ENCODE measurements at places on chromosomes 11 and 22.
A peak's percentile ranks its signal among the peaks of the same experiment; 100 is the strongest.

DNA sequence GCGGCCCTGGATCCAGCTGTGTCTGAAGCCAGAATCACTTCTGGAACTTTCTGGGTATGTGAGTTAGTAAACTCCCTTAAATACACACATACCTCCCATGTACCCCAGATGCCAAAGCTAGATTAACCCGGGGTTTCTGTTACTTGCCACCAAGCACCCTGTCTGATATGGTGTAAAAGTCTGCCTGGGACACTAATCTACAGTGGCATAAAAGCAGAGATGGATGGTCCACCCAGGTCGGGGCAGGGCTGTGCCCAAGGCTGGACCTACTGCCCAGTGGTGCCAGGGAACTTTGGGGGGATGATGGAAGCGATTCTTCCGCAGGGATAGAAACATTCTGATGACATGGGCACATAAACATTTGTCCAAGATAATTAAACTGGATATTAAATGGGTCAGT lies 12.7 kb downstream of the MRGPRF start:
- no peak for DNase-seq

GRCh38 chr11:86119906-86120305 lies 51.0 kb upstream of the PICALM start:
- DNase-seq, result no peak

DNA sequence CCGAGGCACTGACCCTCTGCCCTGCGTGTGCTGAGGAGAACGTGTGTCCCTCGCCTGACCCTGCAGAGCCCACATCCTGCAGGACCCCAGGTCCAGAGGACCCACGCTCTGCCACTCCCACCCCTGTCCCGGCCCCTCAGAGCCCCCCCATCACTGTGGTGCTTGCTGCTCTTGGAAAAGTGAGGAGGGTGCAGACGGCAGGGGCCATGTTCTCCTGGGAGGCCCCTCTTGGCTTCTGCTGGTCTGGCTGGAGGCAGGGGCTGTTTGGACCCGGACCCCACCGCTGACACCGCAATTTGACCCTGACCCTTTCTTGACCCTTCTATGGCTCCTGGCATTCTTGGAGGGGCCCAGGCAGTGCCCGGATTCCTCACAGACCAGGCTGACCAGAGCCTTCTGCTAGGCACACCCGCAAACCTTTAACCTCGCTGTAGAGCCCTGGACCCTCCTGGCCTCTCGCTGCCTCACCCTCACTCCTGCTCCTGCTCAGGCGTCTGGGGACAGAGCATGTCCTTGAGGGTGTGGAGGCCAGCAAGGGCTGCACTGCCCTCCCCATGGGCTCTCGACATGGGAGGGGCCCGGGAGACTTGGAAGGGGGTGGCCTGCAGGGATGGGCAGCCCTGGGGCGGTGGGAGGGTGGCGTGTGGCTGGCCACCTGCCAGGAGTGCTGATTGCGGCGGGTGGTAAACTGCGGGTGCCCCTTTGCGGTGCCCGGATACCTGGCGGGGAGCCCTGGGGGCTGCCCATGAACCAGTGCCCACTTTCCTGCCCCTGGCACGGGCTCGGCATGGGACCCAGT lies 37.0 kb upstream of the MUC5AC start:
- DNase-seq, result no peak

GRCh38 chr11:3904228-3904627 lies 48.8 kb downstream of the STIM1 start:
- DNase-seq, result no peak

DNA sequence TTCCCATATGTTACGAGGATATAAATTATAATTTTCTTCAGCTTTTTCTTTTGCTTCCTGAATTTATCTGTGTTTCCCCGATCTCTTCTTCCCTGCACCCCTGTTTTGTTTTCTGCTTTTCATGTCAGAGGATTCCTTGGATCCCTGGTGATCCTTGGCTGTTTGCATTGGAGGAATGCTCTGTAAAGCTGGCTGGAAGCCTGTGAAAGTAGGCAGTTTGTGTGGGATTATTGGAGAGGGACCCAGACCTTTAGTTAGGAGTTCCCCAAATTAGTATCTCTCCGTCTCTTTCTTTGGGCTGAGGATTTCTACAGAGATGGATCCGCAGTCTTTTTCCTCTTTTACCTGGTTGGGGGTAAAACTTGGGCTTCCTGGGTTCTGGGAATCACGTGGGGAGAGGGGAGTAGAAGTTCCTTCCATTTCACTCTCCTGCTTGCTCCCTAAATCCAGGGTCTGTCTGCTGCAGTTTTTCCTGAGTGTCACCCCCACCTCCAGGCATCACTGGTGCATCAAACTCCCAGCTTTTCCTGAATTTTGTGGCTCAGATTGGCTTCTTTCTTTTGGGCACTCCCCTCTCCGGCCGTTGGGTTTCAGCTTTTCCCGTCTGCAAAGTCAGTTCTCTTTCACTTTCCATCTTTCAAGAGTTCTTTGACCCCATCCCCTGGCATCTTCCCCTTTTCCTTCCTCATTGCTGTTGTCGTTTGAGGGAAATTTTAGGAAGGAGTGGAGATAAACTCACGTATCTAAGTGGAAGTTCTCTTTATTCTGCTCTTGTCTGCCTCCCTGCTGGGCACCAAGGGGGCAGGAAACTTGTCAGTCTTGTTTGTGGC lies 79.1 kb upstream of the ALX4 start:
- no peak for DNase-seq

GRCh38 chr22:46007003-46007847 lies 30.3 kb upstream of the WNT7B start:
- DNase-seq, result no peak

DNA sequence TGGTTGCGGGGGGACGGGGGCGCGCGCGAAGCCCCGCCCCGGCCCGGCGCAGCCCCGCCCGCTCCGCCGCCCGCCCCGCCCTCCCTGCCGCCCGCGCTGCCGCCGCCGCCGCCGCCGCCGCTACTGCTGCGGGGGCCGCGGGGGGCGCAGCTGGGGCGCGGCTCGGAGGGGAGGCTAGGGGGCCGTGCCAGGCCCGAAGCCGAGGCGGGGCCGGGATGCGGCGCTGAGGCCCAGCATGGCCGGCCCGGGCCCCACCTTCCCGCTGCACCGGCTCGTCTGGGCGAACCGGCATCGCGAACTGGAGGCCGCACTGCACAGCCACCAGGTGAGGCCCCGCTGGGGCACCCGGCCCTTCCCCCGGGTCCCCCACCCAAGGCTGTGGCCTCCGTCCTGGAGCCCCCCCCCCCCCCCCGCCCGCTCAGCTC lies at the start of gene ANKRD13D:
TSS of gene ANKRD13D (plus strand) at position 78 of the 425 bp plus-strand sequence. CDS start at position 236, 158 bp downstream.
- DNase-seq, result no peak

DNA sequence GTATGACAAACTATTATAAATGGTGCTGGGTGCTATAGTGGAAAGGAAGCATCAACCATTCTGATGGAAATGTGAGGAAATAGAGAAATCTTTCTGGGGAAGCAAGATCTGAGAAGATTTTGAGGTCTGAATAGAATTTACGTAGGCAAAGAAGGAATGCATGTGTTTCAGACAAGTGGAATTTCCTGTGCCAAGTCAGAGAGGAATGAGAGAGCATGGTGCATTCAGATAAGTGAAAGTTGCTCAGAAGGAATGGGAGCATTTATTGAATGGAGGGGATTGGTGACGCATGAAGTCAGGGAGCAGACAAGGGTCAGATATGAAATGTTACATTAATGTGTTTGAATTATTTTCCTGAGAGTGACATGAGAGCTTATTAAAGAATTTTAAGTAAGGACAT lies 725.5 kb downstream of the METTL15 start:
- no peak for DNase-seq

DNA sequence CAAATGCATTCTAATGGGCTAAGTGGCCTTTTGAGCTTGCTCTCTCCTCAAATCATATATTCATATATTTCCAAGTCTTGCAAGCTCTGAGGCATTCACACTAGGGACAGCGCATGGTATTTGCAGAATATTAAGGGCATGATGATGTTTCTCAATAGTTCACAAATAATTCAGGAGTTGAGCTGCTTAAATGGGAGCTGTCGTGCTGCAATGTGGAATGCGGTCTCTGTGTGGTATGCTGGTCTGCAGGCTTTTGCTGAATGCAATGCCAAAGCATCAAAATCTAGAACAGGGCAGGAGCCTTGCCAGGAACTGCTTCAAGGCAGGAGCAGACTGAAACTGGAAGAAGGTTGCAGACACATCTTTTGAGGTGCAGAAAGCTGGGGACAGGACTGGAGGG lies 1060.0 kb downstream of the TBC1D22A start:
- DNase-seq, result no peak

DNA sequence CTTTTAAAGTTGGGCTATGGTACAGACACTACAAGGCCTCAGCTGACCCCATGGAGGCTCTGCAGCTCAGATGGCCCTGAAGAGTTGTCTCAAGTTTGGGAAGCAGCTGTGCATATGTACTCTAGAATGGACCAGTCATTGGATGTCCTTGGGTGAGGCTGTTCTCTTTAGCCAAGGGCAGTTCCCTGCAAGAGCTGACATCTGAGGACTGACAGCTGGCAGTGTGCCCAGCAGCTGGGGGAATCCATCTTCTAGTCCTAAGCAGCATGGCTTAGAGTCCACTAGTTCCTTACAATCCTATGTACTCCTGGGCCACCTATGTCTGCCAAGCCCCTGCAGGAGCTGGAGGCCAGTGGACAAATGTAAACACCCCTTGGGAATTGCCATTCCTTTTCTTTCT lies 76.5 kb downstream of the C11orf91 start:
- no peak for DNase-seq

DNA sequence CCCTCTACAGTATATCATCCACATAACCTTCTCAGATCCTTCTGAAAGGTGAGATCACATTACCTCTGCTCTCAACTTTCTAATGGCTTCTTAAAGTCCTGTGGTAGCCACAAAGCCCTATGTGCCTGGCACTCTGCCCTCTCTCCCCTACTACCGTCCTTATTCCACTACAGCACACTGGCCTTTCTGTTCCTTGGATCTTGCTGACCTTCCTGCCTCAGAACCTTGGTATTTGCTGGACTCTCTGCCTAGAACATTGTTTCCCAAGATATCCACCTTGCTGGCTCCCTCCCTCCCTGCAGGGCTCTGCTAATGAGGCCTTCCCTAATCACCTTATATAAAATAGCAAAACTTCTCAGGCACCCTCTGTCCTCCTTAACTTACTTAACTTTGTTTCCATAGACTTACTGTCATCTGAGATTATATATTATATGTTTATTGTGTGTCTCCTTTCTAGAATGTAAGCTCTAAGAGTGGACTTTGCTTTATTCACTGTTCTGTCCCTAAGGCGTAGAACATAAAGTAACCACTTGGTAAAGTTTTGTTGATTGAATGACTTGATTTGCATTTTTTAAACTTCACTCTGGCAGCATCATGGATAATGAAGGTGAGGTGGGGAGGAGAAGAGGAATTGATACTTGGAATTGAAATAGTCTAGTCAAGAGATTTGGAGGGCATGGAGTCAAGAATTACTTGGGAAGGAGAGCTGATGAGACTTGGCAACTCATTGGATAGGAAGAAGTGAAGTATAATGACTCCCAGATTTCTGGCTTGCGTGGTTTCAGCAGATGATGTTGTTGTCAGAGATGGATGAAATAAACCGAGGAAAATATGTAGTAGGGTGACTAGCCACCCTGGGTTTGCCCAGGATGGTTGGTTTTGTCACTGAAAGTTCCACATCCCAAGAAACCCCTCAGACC lies 10.5 kb downstream of the POLD3 start:
- no peak for DNase-seq

DNA sequence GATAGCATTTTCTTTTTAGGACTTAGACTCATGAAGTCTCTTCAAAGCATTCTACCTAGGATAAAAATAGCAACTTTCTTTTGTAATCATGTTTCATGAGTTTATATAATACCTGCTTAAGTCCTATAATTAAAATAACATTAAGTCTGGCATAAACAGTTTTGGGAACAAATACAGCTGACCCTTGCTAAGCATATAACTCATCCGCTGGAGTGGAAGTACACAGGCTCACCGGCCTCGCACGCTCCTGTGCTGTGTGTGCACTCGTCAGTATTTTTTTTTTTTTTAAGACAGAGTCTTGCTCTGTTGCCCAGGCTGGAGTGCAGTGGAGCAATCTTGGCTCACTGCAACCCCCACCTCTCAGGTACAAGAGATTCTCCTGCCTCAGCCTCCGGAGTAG lies 221.8 kb downstream of the ADAMTS15 start:
- no peak for DNase-seq

GRCh38 chr11:100562128-100562527 lies 125.0 kb upstream of the ARHGAP42 start:
- DNase-seq, result no peak

- no peak for DNase-seq
Observed at GRCh38 chr11:697811-698311, 2.2 kb downstream of the TMEM80 start.

DNA sequence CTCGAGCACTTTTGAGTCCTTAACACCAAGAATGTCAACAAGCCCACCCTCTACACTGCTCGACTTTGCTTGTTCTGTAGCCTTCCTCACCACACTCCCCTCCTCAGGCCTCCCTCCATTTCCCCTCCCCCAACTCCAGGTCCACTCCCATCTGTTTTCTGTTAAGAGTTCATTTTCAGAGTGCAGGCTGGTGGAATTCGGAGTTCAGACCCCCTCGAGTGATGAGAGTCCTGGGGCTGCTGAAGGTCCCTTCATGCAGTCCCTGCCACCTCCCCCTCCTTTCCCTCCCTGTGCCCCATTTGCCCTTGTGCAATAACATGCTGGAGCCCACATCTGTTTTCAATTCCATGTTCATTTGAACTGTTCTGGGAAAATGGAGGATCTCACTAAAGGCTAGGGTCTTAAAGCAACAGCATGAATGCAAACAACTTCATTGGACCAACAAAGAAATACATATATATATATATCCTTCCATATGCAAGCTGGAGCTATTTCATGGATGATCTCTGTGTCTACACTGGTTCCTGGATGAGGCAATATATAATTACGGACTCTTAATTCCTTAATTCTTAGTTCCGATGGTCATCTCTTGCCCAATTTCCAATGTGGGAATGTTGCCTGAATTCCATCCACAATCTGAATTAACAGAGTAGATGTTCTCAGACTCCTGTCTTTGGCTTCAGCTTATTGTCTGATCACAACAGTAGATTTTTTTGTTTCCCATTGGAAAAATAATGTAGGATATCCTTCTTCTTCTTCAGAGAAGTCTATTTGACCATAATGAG lies 340.4 kb downstream of the ETS1 start:
- DNase-seq, result peak; percentile 84

DNA sequence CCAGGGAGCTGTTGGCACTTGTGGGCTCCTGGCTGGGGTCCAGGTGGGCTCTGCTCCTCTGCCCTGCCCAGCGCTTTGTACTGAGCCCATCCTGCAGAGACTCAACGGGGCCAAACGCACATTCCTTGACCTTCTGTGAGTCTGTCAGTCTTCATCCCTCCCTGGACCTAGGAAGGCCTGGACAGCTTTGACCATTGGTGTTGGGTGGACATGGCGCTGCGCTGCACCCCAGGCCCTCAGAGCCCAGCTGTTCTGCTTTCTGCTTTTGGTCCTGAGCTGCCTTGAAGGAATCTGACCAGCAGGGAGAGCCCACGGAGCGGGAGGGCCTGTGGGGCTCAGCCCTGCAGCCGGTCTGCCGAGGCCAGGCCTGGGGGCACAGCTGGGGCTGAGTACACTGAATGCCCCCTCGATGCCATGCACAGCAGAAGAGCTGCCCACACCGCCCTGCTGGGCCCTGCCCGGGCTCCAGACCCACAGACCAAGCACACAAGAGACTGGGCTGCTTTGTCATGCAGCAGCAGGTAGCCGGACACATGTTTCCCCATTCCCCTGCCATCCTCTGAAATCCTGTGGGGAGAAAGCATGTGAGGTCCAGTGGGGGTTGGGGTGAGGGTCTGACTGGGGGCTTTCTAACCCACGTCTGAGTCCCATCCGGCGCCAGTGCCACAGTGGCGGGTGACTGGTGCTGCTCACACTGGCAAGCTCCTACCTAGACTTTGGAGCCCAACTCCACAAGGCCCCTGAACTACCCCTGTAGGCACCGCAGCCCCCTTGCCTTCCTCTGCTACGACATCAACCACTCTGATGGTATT lies 24.1 kb upstream of the CCDC188 start:
- no peak for DNase-seq

All from smooth muscle cell of the brain vasculature (primary cell).